ENCODE measurements at places on chromosomes 4 and X.

- DNase-seq, result no peak
Observed at GRCh38 chr4:153266988-153267387, 62.7 kb downstream of the TRIM2 start.

GRCh38 chr4:176792326-176793059 lies at the start of gene VEGFC:
VEGFC (minus strand) TSS chr4:176792922; CDS start chr4:176792311, 611 bp downstream.
- DNase-seq, result no peak

- DNase-seq, result no peak
Observed at GRCh38 chr4:185238215-185238681, 28.9 kb downstream of the SNX25 start.

DNA sequence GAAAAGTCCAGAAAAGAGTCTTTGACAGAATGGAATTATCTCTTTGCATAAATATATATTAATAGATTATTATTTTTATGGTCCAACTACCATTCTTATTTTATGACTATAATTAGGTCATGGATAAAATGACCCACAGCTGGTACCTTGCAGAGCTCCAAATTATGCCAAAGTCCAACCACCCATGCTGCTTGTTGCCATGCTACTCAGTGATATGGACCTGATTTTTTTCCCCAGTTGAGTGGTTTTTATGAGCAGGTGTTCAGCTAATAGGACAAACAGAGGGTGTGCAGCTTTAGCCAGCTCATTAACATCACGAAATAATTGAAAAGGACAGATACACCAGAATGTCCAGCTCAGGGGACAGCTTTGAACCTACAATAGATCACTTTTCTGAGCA lies 9.7 kb downstream of the HOPX start:
- DNase-seq, result no peak

DNA sequence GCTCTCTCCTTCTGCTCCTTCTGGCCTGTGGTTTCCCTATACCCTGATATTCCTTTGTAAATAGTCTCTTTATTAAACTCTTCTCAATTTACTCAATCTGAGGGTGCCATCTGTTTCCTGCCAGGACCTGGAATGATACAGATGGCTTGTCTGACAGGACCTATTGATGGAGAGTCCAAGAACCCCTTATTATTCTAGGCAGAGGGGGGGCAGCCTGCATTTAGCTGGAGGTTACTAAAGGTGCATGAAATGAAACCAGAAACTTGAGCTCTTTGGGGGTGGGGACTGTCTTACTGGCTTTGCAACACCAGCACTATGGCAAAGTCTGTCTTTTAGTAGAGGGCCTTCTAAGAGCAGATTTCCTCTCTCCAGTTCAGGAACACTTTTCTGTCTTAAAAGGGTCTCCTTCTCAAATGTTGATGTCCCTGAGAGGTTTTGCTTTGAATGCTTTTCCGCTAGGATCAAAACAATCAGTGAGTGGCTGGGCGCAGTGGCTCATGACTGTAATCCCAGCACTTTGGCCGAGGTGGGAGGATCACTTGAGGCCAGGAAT lies 162.5 kb upstream of the MED14 start:
- no peak for DNase-seq

- peak; percentile 16 for DNase-seq
Observed at GRCh38 chr4:184355111-184355604, 119.2 kb downstream of the IRF2 start.

- DNase-seq, result no peak
Observed at GRCh38 chrX:25175743-25176142, 160.0 kb upstream of the ARX start.

DNA sequence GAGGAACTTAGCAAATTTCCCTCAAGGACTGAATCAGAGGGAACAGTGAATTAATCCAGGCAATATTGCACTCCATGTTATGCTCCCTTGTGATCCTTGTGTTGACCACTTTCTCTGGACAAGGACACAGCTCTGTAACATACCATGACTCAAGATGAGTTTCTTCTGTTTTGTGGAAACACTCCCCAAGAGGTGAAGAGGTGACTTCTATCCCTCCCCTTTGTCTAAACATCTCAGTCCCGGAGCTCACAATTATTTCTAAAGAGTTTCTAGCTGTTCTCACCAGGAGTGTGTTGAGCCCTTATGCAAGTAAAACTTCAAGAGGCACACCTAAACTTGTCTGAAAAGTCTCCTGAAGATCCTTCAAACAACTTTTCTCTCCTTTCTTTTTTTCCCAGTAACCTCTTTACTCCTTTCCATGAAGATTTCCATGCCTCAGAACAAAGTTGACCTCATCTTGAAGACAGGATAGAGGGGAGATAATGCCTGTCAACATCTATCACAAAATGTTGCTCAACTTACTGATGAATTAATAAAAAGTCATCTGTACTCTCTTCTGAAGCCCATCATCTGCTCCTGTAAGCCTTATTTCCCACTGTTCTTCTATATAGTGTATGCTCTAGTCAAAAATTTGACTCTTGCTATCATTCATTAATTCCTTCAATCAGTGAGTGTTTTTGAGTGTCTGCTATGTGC lies 429.1 kb downstream of the SPRY1 start:
- no peak for DNase-seq

GRCh38 chrX:101362116-101362515 lies 13.6 kb upstream of the TIMM8A start:
- DNase-seq, result no peak

DNA sequence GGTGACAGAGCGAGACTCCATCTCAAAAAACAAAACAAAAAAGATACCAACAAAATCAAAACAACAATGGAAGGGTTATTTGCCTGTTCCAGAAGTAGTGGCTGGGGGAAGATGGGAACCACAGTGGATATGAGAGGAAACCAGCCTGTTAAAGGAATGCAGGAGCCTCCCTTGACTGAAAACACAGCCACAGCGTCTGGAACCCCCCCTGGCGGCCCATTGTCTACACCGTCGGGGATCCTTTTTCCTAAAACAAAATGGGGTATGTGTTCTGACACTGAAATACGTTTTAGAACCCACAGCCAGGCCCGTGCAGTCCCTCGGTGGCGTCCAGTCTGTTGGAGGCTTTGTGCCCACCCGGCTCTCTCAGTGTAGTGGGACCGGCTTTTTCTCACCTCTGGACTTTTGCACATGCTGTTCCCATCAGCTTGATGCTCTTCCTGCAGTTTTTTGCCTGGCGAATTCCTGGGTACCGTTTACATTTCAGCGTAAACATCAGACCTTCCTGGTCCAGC lies 19.6 kb downstream of the PIGG start:
- DNase-seq, result no peak
